ENCODE measurements at places on chromosomes 6 and 20.

DNA sequence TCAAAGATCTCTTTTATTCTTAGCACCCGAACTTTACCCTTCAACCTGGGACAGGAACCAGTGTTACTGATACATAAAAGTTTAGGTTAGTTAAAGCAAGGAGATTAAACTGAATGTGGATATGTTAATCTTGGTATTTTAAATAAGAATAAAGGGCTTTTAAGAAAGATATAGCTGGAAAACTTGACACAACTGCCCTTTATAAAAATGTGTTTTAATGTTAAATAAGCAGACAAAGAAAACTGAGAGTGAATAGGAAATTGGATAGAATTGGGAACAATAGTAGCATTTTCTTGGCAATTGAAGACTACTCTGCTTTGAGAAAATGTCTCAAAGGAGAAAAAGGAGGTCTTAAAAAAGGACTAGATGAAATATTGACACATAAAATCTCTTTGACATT, 45.9 kb upstream of the CRISP1 start:
- DNase-seq: no peak

- no peak for DNase-seq
Measured at GRCh38 chr20:61299618-61300017, 47.6 kb downstream of the CDH4 start.

- no peak for DNase-seq
Measured at GRCh38 chr6:130575971-130576370, 210.2 kb downstream of the TMEM200A start.

DNA sequence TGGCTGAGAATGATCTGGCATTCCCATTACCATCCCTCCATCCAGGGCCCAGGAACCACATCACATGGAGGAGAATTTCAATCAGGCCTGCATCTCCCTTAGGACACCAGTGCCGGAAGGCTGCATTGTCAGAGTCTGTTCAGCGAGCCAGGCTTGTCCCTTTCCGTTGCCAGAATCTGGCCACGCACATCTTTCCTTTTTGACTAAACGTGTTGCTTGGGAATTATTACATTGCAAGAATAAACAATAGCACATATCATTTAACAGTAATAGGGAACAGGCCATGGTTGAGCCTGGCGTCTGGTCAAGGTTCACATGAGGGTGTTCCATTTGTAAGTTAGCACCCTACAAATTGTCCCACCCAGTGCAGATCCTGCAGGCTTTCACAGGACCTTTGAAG, 42.8 kb downstream of the SOBP start:
- DNase-seq: no peak

DNA sequence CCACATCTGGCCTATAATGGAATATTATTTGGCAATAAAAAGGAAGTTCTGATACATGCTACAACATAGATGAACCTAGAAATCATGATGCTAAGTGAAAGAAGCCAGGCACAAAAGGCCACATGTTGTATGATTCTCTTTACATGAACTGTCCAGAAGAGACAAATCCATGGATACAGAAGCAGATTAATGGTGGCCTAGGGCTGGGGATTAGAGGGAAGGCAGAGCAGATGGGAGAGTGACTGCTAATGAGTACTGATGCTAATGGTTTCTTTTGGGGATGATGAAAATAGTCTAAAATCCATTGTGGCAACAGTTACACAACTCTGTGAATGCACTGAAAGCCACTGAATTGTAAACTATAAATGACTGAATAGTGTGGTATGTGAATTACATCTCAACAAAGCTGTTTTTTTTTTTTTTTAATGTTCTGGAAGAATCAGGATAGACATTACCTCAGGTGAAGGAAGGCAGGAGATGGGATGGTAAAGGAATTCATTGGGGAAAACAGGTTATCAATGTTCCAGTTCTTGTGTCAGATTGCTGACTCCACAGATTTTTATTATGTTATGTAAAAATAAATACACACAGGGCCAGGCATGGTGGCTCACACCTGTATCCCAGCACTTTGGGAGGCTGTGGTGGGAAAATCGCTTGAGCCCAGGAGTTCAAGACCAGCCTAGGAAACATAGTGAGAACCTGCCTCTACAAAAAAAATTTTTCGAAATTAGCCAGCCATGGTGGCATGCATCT, 8.9 kb upstream of the SOX12 start:
- DNase-seq: no peak

- DNase-seq: no peak
Measured at GRCh38 chr20:22394583-22394982, 189.8 kb downstream of the FOXA2 start.

DNA sequence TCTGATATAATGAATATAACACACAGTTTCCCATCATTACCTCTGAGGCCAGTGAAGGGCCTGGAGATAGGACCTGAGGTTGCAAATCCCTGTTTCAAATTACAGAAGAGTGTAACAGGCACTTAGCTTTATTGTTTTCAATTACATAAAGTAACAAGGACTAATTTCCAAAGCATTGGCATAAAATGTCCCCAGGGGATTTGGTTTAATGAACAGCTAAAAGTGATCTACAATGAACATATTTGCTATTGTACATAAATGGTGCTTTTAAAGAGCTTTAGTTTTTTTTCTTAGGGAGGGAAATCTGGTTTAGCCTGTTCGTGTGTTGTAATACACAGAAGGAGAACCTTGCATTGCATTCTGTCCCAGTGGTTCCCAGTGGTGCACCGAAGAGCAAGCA, 54.4 kb downstream of the HMGN3 start:
- DNase-seq: peak; percentile 69

DNA sequence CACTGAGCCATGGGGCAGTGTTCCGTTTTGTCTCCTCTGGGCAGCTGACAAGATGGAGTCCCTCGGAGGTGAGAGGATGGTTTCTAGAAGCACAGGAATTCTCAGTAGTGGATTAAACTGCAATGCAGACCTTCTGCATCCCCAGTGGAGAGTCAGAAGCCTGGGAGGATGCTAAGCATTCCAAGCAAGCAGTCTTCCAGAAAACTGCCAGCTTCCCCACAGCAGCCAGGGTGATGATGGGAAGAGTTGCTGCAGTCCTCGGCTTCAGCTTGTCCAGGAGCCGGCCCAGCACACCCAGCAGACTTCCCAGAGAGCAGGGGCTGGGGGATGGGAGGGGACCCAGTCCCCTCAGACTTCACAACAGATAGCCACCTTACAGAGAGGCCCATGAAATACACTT, 163.6 kb downstream of the LY86 start:
- no peak for DNase-seq

- no peak for DNase-seq
Measured at GRCh38 chr20:37207171-37207570, 27.8 kb upstream of the MROH8 start.

DNA sequence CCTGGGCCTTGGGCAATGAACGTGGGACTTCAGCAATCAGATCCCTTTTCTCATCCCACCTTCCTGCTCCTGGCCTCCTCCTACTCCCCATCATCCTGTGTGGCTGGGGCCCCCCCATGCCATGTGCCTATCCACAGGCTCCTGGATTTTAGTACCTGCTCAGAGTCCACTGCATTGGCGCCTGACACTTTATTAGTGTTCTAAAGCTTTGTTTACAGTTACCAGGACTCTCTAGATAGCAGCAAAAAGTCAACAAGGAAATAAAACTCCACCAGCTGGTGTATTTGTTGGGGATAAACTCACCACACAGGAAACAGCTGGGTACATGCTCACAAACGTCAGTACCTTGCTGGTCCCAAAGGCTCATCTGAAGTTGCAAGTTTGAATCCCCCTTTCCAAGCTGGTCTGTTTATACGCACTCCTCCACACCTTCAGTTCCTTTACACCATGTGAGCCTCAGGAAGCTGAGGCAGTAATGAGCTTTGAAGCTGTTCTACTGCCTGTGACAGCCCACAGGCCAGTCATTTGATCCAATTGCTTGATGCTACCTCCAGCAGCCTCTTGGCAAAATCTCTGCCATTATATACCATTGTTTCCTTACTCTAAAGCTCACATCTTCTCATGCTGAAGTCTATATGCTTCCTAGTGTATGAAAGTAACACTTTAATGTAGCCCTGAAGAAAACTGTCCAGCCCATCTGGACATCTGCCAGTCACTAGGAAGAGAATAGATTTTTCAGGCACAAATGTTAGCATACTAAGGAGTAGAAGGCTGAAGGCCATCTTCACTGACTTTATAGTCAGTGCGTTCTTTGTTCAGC, 76.6 kb downstream of the ANKEF1 start:
- peak; percentile 21 for DNase-seq

Measured in NCI-H2107 (cell line).